Small intestine (tissue), 16 donors: ENCODE measurements at places on chromosomes 5 and 9.

DNA sequence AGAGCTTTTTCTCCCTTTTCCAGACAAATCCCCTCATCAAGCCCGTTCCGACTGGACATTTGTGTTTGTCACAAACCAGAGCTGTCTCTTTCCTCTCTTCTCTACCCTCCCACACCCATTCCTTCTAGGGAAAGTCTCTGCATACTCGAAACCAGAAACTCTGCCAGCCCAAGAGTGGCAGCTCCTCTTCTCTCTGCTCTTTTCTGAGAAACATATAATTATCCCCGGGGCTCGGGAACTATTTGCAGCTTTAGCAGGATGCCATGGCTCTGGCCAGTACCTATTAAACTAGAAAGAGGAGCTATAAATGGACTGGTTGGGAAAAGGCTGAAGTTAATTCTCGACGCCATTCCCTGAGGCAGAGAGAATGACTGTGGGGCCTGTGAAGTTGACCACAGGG is 82.6 kb downstream of the SH3PXD2B start:
- no peak overlapping the region for H3K27ac ChIP-seq
- H3K4me1 ChIP-seq, result no peaks in the 10 kb centered on the region
- DNase-seq, result no peak
- H3K27me3 ChIP-seq, result no peaks in the 10 kb centered on the region
- H3K36me3 ChIP-seq, result no peaks in the 10 kb centered on the region
- H3K4me3 ChIP-seq, result no peak overlapping the region

DNA sequence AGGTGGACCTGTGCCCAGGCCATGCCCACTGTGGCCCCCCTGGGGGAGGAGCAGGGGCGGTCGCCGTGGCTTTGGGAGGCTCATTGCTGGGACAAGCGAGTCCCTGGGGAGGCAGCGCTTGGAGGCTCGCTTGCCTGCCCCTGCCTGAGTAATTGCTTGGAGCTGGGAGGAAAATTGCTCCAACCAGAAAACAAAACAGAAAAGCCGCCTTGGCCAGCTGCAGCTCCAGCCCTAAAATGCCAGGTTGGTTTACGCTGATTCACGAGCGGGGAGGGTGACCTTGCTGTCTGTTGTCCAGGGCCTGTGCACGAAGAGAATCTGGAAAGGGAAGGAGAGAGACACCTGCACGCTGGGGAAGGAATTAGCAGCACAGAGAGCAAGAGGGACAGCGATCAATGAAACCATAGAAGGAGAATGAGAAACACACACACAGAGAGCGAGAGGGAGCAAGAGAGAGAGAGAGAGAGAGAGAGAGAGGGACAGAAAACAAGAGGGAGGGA is 25.3 kb downstream of the NTNG2 start:
- H3K27me3 ChIP-seq, result peaks cover 63% of the 10 kb centered on the region
- DNase-seq, result no peak
- H3K27ac ChIP-seq, result no peak overlapping the region
- no peaks in the 10 kb centered on the region for H3K4me1 ChIP-seq

DNA sequence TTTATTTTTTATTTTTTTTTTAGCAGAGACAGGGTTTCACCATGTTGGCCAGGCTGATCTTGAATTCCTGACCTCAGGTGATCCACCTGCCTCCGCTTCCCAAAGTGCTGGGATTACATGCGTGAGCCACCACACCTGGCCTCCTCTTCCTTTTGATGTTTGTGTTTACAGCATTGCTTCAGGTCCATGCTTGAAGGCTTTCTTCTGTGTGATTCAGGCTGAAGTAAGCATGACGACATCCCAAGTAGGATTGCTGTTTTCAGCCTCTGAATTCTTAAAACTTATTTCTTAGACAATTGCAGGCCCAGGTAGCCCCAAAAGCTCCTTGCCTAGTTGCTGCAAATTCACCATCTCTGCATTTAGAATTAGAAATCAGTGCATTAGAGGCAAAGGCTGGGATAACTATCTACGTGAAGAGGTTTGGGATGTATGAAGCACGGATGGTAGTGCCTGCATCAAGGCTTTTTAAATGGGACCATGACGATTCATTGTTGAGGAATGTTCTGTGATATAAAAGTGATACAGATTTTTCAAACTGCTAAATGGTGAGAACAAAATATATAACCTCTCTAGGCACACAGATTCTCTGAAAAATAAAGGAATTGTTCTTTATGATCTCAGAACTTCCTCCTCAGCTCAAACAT is 3.0 kb upstream of the ETF1 start:
- no peak overlapping the region for H3K4me3 ChIP-seq
- H3K27me3 ChIP-seq, result no peaks in the 10 kb centered on the region
- DNase-seq, result no peak
- H3K36me3 ChIP-seq, result no peaks in the 10 kb centered on the region

DNA sequence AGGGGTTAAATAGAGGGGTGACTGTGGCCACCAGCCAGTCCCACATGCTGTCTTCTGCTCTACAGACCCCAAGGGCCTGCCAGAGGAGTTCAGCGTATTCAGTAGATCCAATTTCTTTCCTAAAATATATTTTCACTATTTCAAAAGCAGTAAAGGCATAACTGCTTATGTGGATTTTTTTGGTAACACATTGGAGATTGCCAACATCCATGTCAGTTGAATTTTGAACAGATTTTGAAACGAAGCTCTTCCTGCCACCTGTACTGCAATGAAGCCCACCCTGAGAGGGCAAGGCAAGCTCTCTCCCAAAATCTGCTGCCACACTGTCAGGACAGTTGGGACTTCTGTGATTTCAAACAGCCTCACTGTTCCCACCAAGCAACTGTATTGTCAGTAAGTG is 37.1 kb upstream of the SARDH start:
- no peak overlapping the region for H3K27ac ChIP-seq
- no peak for DNase-seq
- peaks cover 32% of the 10 kb centered on the region for H3K36me3 ChIP-seq
- no peak overlapping the region for H3K4me3 ChIP-seq

DNA sequence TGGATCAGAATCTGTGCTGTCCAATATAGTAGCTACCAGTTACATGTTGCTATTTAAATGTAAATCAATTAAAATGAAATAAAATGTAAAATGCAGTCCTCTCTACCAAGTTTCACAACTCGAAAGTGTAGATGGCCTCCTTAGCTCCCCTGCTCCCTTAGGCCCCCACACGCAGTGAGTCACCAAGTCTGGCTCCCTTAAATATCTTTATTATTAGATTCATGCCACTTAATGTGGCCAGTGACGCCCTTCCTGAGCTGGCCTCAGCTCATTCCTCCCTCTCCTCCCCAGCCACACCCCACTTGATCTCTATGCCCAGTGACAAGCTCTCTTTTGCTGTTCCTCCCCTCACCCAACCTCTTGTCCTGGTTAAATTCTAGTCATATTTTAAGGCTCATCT is 88.4 kb upstream of the DNAH5 start:
- H3K4me3 ChIP-seq, result no peak overlapping the region
- no peaks in the 10 kb centered on the region for H3K27me3 ChIP-seq
- H3K27ac ChIP-seq, result no peak overlapping the region

- no peak overlapping the region for H3K4me3 ChIP-seq
- H3K27me3 ChIP-seq, result no peaks in the 10 kb centered on the region
- peaks cover 3% of the 10 kb centered on the region for H3K36me3 ChIP-seq
- DNase-seq, result peak; percentile 85
- H3K27ac ChIP-seq, result no peak overlapping the region
- H3K4me1 ChIP-seq, result peaks cover 31% of the 10 kb centered on the region
Observed at GRCh38 chr5:139633295-139634027, 14.7 kb upstream of the CXXC5 start.
